ENCODE measurements at places on chromosomes 16 and 17.

DNA sequence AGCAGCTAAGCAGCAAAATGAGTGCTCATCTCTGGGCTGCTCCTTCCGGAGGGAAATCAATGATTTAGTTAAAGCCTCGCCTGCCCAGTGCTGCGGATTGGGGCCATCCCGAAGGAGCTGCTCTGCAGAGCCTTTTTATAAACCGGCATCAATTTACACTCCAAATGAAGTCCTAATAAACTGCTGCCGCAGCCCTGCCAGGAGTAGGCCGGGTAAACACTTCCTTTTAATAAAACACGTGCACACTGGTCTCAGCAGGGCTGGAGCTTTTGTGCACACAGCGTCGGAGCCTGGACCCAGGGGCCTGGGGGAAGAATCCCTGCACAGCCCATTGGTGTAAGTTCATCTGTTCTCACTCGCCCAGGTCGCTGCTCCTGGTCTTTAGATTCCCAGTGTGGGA lies 79.6 kb upstream of the HS3ST2 start:
- DNase-seq = no peak

- DNase-seq = peak; percentile 58
These were observed 23.5 kb downstream of the SMTNL2 start for GRCh38 chr17:4607773-4608187.

DNA sequence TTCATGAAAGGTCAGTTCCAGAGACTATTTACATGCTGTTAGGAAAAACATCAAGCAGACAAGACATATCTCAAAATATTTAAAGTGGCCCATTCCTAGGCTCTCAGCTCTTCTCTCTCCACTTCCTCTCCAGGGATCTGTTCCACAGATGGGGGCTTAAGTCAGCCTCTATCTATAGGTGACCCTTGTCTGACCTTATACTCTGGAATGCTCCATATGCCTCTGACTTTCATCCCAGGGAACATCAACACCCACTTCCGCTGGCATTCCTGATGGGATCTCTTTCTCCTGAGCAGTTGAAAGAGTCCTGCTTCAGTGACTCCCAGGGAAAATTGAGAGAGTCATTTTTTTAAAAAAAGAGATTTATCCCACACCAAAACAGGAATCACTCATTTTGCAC lies 11.5 kb upstream of the WIPI1 start:
- DNase-seq = no peak

- DNase-seq = peak; percentile 29
These were observed 23.9 kb downstream of the SLC39A11 start for GRCh38 chr17:73068322-73069153.

DNA sequence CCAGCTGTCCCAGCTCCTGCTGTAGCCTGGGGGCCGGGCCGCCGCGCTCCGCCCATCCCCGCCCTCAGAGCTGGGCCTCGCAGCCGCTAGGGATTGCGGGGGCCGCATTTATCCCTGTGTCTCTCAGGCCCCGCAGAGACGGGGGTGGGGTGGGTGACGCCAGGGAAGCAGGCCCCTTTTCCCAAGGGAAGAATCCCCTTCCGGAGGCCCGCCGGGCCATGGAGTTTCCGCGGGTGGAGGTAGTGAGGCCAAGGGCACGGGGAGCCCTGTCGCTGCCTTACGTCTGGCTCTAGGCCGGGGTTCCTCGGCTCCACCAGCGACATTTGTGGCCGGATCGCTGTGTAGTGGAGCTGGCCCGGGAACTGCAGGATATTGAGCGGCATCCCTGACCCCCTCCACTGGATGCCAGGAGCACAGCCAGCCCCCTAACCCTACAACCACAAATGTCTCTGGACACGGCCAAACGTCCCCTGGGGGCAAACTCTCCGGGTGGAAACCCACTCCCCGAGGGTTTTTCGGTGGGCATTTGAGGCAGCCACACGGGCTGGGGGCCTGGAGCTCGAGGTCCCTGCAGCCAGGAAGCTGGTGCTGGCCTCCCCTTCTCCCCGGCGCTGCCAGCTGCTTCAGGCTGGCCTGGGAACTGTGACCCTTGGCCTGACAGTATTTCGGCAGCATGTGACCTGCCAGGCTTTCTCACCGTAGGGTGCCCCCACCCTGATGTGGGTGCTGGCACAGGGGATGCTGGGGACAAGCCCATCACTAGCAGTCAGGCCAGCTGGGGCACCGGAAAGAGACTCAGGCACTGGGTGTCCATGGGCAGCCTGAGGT lies 12.0 kb upstream of the CD300A start:
- DNase-seq = no peak

- no peak for DNase-seq
These were observed 52.7 kb upstream of the ZNF469 start for GRCh38 chr16:88329726-88330700.

GRCh38 chr17:79597040-79597439 lies 13.8 kb downstream of the RBFOX3 start:
- no peak for DNase-seq

DNA sequence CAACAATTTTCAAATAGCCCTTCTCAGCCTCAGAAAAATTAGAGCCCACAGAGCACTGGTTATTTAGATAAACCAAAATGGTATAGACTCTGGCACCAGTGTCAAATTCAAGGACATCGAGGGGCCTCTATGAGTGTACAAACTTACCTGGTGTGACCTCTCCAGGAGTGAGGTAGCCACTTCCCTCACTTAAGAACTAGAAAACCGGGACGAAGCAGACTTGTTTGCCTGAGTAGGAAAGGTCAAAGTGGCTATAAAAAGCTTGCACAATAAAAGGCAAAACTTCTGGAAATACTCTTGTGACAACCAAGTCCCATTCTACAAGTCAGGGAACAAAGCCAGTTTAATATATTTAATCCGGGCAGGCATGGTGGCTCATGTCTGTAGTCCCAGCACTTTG lies 39.2 kb upstream of the PRSS54 start:
- DNase-seq = no peak

DNA sequence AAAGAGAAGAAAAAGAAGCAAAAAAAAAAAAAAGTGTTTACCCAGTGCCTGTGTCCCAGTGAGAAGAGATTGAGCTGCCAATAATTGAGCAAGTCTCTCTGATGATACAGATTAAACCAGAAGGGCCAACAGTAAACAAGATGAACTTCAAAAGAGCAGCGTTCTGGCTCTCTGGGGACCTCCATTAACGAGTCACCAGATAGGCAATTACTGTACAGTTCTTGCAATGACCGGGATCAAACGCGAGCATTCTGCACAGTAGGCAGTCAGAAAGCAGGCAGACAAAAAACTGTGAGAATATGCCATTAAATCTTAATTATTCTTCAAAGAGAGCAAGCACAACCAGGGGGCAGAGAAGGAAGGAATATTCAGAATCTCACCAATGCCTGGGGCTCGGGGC lies 626.1 kb downstream of the TMEM114 start:
- no peak for DNase-seq

DNA sequence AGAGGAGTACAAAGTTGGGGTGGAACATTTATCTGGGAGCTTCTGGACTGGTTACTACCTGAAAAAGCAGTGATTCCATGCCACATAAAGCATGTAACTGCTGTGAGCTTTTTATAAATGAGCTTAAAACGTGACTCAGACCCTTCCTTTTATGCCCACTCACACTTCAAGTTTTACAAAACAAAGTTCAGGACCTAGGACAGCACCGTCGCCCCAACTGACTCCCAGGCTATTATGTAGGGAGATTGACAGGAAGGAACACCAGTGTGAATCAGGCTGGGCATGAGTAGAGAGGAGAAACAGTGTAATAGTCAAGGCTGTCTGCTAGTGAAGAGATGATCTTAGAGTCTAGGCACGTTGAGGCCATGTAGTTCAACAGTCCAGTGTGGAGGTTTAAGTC lies 91.6 kb upstream of the DNAH9 start:
- no peak for DNase-seq

Measured in AG20443 (cell line).